Stimulated activated CD8-positive, alpha-beta memory T cell treated with anti-CD3 and anti-CD28 coated beads, Interleukin-15, amount 100 ng/mL, for 1 hour (primary cell): ENCODE measurements at places on chromosomes 5 and 9.
A peak's percentile ranks its signal among the peaks of the same experiment; 100 is the strongest.

- DNase-seq, result no peak
These were observed 81.2 kb upstream of the MAP3K1 start for GRCh38 chr5:56734091-56734694.

DNA sequence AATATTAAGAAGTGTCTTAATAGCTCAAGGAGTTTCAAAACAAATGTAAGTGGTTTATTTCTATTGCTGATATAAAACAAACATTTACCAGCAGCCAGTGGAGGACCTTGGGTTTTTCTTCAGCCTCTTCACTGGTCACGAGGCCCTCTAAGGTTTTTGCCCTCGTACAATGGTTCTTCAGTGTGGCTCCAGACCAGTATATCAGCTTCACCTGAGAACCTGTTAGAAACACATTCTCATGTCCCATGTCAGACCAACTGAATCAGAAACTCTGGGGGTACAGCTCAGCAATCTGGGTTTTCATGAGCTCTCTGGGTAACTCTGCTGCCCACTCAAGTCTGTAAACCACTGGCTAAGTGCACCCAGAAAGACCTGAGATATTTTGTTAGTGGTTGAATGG is 12.9 kb downstream of the WWC1 start:
- no peak for DNase-seq

GRCh38 chr9:306907-307306 is 92.2 kb downstream of the DOCK8 start:
- peak; percentile 11 for DNase-seq

GRCh38 chr9:72315510-72316311 is 49.3 kb downstream of the ZFAND5 start:
- DNase-seq, result no peak

GRCh38 chr5:95782181-95782580 is 40.3 kb downstream of the GLRX start:
- no peak for DNase-seq

- DNase-seq, result no peak
These were observed 39.6 kb downstream of the TRIO start for GRCh38 chr5:14182761-14183160.

GRCh38 chr9:71876829-71877228 is 34.2 kb downstream of the ABHD17B start:
- DNase-seq, result no peak

DNA sequence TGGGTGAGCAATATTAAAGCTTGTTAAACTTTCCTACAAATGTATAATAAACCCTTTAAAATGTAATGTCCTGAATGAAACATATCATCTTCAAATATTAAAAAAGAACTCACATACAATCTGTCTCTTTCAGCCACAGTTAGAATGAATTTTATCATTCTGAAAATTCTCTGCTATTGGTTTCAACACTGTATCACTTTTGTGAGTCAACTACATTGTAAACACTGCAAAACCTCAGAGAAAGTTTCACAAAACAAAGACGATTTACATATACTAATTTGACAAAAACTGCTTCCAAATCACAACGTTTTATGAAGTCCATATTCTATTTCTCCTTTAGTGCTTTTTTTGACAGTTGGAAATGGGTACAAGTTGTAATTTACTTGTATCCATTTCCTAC is 1032.0 kb upstream of the DMAC1 start:
- DNase-seq, result no peak

DNA sequence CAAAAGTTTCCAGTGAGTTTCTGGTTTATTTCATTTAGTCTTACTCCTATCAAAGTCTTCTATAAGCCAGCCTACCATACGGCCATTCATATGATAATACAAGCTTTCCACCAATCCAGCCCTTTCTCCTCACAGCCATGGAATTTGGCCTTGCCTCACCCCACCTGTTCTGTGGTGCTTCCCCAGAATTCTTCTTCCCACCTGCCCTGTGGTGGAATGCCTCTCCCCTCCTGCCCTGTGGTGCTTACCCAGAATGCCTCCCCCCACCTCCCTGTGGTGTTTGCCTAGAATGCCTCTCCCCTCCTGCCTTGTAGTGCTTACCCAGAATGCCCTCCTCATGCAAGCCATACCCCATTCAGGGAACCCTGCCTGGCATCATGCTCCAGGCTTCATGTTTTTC is 90.3 kb upstream of the APC start:
- no peak for DNase-seq

- DNase-seq, result no peak
These were observed 148.7 kb upstream of the SLC12A2 start for GRCh38 chr5:127934791-127935256.

- no peak for DNase-seq
These were observed 54.7 kb downstream of the IRX1 start for GRCh38 chr5:3650320-3650719.

DNA sequence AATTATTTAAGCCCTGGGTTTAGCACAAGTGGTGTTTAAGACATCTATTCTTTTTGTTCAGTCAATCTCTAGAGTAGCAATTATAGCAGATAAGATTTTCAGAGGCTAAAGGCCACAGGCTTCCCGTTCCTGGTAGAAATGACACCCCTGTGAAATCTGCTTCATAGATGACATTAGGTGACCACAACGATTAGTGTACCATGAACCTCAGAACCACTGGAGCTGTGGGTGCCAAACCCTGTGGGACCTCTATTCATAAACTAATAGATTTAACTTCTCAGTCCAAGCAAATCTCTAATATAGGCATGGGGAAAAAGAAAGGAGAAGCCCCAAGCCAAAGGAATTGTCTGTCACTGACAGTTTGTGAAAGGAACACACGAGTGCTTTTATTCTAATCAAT is 207.4 kb downstream of the ARRDC3 start:
- no peak for DNase-seq

DNA sequence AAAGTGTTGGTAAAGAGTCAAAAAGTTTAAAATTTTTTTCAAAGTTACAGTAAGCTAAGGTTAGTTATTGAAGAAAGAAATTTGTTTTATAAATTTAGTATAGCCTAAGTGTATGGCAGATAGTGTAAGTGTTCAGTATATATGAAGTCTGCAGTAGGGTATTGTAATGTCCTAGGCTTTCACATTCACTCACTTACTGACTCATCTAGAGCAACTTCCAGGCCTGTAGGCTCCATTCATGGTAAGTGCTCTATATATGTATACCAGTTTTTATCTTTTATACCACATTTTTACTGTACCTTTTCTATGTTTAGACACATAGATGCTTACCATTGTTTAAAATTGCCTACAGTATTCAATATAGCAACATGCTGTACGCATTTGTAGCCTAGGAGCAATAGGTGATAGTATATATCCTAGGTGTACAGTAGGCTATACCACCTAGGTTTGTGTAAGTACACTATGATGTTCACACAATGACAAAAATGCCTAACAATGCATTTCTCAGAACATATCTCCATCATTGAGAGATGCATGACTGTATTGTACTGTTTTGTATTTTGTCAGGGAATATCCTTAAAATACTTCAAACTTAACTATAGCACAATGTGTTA is 38.5 kb downstream of the CYSTM1 start:
- no peak for DNase-seq

DNA sequence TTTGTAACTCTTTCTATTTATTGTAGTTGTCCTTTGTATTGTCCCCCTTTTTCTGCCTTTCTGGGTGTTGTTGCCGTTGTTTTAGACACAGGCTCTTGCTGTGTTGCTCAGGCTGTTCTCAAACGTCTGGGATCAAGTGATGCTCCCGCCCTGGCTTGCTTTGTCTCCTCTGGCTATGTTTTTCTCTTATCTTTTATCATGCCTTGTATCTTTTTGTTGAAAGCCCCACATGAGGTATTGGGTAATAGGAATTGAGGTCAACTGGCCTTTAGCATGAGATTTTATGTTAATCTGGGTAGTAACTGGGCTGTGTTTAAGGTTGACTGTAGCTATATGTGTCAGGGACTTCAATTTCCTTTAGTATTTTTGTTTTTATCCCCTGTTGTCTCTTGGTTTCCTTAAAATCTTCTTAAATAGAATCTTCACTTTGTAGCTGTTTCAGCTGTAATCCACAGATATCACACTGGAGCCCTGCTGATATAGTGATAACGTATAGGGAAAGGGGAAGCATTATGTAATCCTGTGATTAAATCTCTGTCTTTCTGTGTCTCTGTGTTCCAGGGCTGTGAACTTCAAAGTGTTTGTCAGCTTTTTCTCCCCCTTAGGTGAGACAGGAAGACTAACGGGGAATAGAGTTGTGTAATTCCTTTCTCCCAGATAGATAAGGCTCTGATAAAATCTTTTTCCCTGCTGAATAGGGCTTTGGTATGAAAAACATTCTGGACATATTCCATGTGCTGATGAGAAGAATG is 25.9 kb upstream of the CACNA1B start:
- DNase-seq, result no peak

DNA sequence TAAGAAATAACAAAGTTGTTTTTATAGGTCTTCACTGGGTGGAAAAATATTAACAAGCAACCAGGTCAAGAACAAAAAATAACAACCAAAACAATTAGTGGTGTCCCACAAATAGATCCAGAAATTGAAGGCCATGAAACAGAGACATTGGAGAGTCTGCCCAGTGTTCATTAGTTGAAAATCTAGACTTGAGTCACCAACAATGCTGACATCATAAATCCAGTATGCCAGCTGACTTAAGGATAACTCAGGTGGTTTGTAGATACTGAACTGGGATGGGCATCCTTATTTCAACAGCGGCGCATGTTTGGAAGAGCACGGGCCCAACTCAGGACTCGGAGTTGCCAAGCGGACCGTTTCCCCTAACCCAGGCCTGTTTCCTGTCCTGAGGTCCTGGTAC is 80.7 kb upstream of the TNFAIP8 start:
- DNase-seq, result no peak

DNA sequence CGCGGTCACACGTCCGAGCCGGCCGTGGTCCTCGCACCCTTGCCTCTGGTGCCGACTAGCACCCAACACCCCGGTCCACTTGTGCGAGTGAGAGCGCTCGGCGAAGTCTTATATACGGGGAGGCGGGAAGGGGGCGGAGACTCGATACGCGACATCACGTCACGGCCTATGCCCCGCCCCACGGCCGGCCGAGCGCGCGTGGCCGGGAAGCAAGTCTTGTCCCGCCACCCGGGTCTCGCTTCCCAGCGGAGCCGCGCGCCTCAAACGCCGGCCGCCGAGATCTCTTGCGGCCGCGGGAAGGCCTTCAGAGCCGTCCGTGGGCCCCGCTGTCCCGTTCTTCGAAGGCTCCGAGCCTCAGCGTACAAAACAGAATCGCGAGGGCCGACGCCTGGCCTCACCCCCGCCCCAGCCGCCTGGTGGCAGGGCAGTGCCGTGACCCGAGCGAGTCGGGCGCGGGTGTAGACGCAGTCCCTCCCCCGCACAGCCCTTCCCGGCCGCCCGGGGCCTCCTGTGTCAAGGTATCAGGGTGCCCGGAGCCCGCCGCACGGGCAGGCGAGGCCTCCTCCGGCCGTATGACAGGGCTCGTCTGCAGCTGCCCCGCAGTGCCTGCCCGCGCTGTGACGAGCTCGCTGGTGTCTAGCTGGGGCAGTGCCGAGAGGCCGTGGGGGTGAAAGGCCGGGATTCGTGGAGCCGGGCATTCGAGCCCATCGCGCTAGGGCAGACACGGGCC is at the start of gene PLK2:
TSS of gene PLK2 (minus strand) at position 85 of the 730 bp plus-strand sequence. CDS start 127 bp downstream, outside the sequence.
- DNase-seq, result peak; percentile 85

DNA sequence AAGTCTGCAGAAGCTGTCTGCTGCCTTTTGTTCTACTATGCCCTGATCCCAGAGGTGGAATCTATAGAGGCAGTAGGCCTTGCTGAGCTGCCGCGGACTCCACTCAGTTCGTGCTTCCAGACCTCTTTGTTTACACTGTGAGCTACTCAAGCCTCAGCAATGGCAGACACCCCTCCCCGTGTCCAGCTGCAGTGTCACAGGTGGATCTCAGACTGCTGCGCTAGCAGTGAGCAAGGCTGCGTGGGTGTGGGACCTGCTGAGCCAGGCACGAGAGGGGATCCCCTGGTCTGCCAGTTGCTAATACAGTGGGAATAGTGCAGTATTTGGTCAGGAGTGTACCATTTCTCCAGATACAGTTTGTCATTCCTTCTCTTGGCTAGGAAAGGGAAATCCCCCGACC is 99.6 kb downstream of the SLCO4C1 start:
- no peak for DNase-seq

DNA sequence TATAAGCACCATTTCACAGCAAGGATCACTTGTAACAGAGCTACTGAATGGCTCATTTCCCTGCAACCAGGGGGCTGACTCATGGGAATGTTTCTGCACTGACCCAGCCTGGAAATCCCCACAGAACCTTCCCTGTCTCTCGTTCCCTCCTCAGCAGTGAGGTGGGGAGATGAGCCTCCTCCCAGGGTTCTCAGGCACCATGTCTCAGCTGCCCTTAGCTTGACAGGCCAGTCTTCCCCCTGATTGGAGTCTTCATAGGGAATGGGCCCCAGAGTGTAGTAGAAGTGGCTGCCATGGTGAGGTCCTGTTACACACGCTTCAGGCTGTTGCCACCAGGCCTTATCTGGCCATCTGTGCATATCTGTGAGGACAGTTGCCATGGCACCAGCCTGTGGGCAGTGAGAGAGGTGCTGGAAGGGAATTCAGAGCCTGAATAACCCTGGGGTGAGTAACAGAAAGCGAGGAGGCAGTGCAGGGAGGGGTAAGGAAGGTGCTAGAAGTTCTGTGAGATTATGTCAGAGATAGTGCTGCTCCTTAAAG is 324.4 kb downstream of the ENC1 start:
- no peak for DNase-seq

DNA sequence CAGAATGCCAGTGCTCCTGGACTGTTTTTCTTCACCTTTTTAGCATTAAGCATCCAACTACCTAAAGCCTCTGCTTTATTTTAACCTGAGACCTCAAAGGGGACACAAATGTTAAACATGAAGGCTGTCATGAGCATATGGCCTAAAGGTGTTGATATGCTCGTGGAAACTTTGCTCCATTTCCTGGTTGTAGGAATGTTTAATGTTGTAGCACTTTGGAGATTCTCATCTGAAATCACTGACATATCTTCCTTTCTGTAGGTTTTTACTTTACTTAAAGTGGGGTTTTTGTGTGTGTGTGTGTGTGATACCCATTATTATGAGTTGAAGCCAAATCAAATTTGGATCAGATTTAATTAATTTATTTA is 37.0 kb downstream of the HABP4 start:
- no peak for DNase-seq

- no peak for DNase-seq
These were observed 19.2 kb downstream of the NOTCH1 start for GRCh38 chr9:136526625-136527066.

DNA sequence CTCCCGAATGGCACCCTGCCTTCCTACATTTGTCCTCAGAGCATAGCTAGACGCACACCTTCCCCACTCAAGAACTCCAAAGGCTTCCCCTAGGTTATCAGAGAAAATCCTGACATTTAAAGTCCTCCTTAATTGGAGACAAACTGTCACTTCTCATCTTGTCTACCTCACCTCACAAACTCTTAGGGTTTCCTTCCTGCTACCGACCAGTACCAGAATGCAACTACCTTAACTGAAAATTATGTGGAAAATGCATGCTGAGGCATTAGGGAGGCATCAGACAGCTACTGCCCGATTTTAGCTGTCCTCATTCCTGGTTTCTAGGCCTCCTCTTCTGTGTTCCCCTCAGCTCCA is 17.9 kb upstream of the TNIP1 start:
- no peak for DNase-seq

GRCh38 chr9:2622461-2623287 is 1.1 kb downstream of the VLDLR start:
- DNase-seq, result no peak
